ENCODE measurements at places on chromosomes 16 and 17. TPM values are rescaled to one million over a fixed set of nuclear protein-coding genes. Genes with fewer than 3 reads are reported as not detected.

Gene ADGRG1
- 1.6 TPM for total RNA-seq

Gene SLC35G3
- total RNA-seq = not detected

Gene HSF5
- 0.16 TPM for total RNA-seq

Gene CCDC40
- total RNA-seq = 5.2 TPM

Gene OR2C1
- not detected for total RNA-seq

Gene EFNB3
- total RNA-seq = 0.90 TPM

Gene CORO6
- 8.3 TPM for total RNA-seq

Gene PDK2
- total RNA-seq = 37.8 TPM

Gene PRR11
- total RNA-seq = 64.7 TPM

Gene TERB1
- 0.08 TPM for total RNA-seq

Gene KRTAP4-4
- not detected for total RNA-seq

Gene RNF222
- total RNA-seq = not detected

Gene ABCC11
- total RNA-seq = 0.09 TPM

Gene PRM1
- not detected for total RNA-seq

Gene RNF43
- 0.49 TPM for total RNA-seq

Gene MYL4
- not detected for total RNA-seq

Gene KRTAP2-3
- not detected for total RNA-seq
